ENCODE measurements at places on chromosomes 1 and 21.

DNA sequence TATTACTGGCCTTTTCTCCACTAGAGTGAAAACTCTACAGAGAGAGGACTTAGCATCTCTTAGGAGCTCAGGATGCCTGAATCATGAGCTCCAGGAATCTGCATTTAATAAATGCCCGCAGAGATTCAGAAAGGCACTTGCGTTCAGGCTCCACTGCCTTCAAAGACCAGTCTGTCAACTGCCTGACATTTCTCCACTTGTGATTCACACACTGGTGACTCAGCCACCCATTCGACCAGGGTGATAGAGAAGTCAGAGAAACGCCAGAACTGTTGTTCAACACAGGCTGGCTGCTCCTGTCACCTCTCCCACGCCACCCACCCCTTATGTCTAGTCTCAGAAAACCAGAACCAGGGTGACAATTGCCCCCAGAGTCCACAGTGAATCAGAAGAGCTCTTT is 26.9 kb upstream of the LBR start:
- DNase-seq = no peak

DNA sequence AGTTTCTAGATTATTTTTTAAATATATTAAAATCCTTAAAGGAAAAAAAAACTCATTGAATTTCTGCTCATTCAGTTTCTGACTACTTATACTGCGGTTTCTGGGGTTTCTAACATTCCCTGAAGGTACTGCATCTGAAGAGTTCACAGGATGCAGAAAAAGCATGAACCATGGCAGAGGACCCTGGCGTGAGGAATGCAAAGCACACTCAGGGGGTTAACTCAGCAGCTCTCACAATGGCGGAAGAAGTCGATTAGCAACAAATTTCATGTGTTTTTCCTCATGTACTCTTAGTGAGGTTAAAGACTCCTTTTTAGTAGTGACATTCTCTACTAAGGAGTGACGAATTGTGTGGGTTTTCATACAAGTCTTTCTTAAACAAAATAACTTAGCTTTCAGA is 975.6 kb downstream of the NCAM2 start:
- DNase-seq = no peak

- no peak for DNase-seq
Observed at GRCh38 chr1:3320246-3321152, 134.0 kb upstream of the ARHGEF16 start.

GRCh38 chr1:91011726-91012125 is 10.1 kb downstream of the ZNF644 start:
- no peak for DNase-seq

DNA sequence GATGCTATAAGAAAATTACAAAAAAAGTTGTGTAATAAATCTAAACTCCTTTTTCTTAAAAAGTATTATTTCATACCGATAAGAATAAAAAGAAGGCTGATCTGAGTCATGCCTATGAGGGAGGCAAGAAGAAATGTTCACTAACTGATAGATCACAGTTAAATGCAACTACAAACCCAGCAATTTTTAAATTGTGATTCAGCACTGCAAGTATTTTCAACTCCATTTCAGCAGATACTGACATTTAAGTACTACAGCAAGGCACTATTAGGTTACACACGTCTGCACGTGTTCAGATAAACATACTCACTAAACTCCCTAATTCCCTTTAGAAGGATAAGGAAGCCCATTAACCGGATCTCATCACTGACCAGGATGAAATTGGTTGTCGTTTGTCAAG is 213.3 kb upstream of the ZRANB2 start:
- DNase-seq = no peak

DNA sequence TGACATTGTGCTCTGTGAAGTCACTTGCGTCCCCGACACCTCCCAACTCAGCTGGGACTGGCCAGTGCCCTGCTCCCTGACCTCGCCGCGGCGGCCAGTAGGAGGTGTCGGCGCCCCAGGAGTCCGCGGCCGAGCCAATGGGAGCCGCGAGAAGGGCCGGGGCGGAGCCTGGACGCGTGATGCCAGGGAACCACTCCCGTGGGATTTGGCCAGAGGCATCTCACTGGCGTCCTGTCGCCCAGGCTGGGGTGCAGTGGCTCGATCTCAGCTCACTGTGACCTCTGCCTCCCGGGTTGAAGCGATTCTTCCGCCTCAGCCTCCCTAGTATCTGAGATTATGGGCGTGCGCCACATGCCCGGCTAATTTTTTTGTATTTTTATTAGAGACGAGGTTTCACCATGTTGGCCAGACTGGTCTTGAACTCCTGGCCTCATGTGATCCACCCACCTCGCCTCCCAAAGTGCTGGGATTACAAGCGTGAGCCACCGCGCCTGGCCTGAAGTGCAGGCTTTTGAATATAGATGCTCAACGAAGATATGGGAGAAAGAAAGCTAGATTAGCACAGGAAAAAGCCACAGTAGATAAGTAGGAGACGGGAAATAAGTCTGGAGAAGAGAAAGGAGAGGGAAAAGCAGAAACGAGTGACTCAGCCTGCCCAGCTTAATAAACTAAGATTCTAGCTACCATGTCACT is 38.0 kb downstream of the ZBTB8OS start:
- DNase-seq = no peak

DNA sequence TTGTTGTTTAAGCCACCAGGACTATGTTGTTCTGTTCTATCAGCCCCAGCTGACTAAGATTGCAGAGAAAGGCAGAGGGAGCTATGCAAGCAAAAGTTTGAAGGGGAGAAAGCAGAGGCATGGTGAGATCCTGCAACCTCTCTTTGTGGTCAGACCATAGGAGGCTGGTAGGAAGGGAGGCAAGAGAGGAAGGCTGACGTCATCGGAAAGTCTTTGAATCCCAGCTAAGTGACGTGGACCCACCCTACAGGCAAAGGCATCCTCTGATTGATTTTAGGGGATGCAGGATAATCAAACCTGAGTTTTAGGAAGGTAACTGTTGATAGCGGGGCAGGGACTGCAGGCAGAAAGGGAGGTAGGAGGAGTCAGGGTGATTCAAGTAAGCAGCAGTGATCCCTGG is 23.3 kb upstream of the TNNI1 start:
- no peak for DNase-seq

- no peak for DNase-seq
Observed at GRCh38 chr1:235986869-235987268, 78.0 kb downstream of the NID1 start.

GRCh38 chr1:229156872-229157271 is 114.0 kb upstream of the RAB4A start:
- DNase-seq = no peak

- no peak for DNase-seq
Observed at GRCh38 chr1:115338457-115338820, 390 bp upstream of the NGF start.

DNA sequence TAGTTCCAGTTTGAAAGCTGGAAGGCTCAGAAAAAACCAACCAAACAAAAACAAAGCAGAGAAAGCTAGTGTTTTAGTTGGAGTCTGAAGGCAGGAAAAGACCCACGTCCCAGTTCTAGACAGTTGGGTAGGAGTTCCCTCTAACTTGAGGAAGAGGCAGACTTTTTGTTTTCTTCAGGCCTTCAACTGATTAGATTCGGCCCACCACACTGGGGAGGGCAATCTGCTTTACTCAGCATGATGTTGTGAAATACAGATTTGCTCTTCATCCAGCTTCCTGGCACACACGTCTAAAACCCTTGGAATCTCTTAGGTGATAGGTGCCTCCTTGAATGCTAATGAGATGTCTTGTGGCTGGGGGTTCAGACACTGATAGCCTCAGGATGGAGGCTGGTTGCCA is 49.1 kb upstream of the CSF3R start:
- no peak for DNase-seq

- no peak for DNase-seq
Observed at GRCh38 chr1:206796116-206796515, 23.8 kb upstream of the IL10 start.

DNA sequence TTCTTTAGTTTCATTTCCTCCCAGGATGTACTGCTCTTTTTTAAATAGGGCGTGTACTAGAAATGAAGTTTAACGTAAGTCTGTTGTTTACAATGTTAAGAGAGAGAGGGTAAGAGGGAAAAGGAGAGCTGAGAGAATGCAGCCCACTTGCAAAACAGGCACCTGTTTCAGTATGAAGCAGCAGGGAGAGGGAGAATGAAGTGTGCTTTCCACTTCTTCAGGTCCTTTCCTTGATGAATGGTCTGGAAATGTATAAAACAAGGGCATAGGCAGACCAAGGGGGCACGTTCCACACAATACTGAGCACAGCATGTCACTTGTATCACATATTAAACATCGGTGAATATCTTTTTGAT is 2.0 kb downstream of the KCNA3 start:
- peak; percentile 11 for DNase-seq

DNA sequence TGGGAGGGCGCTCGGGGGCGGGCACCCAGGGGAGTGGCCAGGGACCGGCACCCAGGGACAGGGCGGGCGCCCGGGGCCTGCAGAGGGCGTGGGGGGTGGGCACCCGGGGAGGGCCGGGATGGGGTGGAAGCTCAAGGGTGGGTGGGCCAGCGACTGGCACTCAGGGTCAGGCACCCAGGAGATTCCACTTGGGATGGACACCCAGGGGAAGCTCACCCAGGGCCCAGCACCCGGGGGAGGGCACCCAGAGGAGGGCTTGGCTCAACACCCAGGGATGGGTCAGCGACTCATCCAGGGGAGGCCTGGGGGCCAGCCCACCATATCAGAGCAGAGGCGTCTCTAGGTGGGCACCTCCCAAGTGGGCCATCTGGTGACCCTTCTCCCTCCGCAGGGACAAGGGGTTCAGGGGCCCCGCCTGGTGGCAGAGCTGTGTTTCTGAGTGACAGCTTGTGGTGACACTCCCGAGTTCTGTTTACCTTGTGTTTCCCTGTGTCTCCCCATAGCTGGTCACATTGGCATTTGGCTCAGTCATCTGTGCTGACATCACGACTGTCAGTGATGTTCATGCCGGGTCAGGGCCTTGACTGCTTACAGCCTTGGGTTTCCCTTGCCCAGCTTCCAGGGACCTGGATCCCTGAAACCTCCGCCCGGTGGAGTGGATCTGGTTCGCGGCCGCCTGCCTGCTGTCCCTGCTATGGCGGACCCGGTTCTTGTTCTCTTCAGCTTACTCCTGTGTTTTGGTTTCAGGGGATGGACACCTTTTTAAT is 749 bp downstream of the IBA57 start:
- no peak for DNase-seq

GRCh38 chr1:50447961-50448360 is 24.7 kb upstream of the DMRTA2 start:
- no peak for DNase-seq

DNA sequence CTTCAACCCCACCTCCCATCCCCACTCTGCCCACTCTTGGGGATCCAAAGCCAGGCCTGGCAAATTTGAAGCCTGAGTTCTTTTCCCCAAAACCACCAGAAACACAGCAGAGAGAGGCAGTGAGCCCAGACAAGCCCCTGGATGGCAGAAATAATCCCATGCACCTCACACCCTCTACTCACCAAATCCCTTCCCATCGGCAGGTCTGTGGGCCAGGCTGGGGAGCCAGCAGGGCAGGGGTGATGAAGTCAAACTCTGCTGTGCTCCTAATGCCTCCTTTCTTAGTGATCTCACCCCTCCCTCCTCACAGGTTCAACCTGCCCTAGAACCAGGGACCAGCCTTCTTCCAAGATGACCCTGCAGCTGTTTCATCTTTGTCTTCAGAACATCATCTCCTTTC is 72.4 kb downstream of the GLIS1 start:
- no peak for DNase-seq

DNA sequence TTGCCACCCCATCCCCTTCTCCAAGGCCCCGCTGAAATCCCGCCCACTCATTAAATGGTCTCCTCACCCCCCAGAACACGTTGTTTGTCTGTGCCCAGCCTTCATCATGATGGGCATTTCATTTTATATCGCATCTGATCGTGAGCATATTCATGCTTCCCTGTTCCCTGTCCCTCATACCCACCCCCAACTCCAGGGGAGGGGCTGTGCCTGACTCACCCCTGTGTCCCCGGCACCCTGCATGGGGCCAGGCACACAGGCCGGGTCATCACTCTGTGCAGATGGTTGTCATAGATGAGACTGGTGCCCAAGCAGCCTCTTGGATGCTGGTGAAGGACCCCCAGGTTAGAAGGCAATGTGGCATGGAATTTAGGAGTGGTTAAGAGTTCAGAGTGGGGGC is 11.0 kb downstream of the CAMK2N1 start:
- no peak for DNase-seq

GRCh38 chr1:190303501-190303900 is 174.2 kb downstream of the BRINP3 start:
- no peak for DNase-seq

- DNase-seq = no peak
Observed at GRCh38 chr1:113534875-113535274, 144.6 kb downstream of the MAGI3 start.

DNA sequence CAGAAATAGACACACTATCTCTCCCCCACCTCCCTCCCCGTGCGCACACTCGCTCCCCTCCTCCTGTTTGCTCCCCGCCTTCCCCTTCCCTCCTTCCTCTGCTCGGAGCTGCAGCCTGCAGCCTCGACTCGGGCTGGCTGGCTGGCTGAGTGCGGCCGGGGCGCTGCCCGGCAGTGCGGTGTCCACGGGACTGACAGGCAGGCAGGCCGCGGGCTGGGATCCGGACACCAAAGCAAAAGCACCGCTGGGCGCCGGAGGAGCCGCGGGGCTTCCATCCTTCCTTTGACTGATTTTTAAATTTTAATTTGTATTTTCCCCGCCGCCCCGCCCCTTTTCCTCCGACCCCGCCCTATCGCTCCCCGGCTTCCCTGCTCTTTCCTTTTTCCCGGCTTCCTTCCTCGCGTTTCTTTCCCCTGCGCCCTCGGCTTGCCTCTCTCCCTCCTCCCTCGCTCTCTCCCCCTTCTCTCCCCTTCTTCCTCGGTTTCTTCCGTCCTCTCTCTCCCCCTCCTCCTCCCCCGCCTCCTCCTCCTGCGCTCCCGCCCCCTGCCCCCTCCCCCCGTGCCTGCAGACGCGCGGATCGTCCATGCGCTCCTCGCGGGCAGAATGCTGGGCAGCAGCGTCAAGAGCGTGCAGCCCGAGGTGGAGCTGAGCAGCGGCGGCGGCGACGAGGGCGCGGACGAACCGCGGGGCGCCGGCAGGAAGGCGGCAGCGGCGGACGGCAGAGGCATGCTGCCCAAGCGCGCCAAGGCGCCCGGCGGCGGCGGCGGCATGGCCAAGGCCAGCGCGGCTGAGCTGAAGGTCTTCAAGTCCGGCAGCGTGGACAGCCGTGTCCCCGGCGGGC is 109.4 kb downstream of the NAV1 start:
- no peak for DNase-seq

Data from activated CD4-positive, CD25-positive, alpha-beta regulatory T cell (primary cell).